ENCODE measurements at places on chromosomes 6 and 20.

DNA sequence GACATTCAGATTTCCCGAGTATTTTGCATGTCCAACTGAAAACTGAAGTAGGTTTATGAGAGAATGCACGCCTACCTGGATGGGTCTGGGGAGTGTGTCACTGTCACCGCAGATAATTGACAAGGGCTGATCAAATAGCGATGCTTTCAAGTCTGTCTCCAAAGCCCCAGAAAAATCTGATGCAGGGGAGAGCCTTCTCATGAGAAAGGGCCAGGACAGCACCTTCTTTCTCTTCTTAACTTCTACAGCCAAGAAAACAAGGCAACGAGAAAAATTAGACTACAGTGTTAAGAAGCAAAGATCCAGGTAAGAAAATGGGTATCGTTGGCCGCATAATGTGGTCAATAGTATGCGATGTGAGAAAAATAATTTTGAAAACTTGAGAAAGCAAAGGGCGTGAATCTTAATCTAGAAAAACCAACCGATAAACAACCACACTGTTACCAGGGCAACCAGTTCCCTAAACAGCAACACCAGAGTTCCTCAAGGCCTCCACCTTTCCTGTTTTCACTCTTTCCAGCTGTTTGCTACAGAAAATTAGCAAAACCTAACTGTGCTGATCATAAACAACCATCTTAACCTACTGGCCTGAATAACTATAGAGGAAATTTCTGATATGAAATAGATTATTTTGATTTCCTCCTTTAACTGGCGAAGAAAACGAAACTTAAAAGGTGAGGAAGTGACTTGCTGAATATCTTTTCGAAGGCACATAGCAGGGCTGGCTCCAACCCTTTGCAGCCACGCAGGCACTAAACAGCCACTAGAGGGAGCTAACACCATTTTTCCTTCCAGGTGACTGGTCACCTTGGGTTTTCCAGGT, 2.6 kb downstream of the TAGAP start:
- DNase-seq = peak; percentile 51

- DNase-seq = no peak
Measured at GRCh38 chr20:8808202-8808535, 260.7 kb upstream of the PLCB4 start.

DNA sequence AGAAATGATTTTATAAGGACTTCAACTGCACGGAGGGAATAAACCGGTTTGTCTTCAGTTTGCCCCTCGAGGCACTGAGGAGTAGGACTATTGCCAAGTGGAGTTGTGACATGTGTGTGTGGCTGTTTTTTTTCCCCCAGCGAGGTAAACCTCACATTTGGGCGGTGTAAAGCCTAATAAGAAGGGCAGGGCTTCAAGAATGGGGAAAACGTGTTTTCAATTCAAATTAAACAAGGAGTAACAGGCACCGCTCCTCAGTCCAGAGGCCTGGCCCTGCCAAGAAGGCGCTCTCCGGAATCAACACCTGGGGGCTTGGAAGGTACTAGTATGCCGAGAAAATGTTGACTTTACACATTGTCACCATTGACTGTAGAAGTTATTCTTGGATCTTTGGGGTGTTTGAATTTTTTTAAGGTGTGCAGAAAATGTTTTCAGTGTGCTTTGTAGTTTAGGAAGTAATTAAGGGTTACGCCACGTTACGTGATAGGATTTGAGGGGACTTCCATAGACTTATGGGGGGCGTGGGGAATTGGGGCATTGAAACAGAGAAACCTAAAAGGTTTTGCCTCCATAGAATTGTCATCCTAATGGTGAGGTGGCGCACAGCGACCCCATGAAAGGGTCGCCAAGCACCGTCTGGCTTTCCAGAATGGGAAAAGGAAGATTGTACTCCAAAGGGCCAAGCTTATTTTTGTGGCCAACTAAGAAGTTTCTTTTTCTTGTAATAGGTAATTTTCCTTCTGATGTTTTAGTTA, 791 bp downstream of the ADGRG6 start:
- no peak for DNase-seq

- no peak for DNase-seq
Measured at GRCh38 chr6:4415549-4415948, 280.2 kb upstream of the ECI2 start.

DNA sequence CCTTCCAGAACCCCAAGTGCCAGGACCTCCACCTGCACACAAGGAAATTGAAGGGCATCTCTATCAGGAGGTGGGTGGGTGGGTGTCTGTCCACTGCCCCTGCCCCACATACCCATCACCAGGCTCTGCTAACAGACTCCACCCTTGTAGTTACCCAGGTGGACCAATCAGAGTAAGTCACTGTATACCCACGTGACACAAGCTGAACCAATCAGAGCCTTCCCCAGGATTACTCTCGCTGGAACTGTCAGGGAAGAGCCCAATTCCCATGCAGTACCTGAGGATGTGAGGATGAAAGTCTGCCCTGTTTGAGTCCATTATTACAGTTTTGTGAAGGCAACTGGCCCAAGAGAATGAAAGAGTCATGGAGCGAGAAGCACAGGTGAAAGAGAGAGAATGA, 4.2 kb downstream of the OCSTAMP start:
- DNase-seq = no peak

DNA sequence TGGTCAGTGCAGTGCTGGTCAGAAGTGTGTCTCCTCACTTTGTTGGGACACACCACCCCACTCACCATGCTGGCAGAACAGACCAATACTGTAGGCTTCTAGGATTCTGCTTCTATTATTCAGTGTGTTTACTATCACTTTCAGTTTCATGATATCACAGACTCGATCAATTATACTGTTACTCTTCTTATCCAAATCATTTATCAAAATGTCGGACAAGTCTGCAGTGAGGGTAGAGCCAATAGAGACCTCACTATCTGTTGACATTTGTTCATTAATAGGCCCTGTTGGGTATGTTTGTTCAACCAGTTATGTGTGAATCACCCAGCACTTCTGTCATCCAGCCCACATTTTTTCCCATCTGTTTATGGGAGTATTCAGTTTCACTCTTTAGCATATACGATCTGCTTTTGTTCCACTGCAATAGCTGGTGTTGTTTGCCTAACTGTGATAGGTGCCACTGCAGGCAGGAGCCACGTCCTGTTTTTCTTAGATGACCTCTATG, 140.1 kb downstream of the NRN1 start:
- no peak for DNase-seq

DNA sequence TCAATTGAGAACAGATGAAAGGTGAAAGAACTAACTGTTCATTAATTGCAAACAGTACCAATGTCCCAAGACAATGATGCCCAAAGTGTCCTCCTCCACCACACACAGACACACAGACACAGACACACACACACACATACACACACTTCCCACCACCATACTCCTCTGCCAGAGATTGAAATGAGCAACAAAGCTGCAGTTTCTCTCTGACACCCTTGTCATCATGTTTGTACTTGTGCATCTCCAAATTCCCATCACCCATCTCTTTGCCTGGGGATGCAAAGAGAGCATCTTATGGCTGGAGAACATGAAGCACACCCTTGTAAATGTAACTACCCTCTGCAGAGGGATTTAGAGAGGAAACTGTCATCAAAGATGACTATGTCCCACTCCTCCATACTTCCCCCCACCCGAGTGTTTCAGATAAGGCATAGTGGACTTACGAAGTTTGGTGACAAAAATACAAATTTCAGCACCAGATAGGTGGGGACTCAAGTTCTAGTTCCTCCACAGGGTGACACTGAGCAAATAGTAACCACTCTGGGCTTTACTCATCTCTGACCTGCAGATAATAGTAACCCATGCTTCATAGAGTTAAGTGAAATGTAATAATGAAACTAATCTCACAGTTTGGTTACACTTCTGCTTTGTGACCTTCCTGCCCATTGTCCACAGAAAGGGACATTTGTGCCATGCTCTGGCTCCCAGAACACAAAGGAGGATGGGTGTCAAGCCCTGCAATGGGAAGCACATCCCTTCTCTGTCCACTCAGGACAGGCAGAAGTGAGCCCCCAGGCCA, 8.7 kb downstream of the MAFB start:
- no peak for DNase-seq

- DNase-seq = no peak
Measured at GRCh38 chr6:145924600-145924999, 39.6 kb downstream of the SHPRH start.

- no peak for DNase-seq
Measured at GRCh38 chr6:89007209-89008000, 44.0 kb upstream of the RNGTT start.

GRCh38 chr20:62820208-62820961, 3.5 kb downstream of the COL9A3 start:
- DNase-seq = no peak

DNA sequence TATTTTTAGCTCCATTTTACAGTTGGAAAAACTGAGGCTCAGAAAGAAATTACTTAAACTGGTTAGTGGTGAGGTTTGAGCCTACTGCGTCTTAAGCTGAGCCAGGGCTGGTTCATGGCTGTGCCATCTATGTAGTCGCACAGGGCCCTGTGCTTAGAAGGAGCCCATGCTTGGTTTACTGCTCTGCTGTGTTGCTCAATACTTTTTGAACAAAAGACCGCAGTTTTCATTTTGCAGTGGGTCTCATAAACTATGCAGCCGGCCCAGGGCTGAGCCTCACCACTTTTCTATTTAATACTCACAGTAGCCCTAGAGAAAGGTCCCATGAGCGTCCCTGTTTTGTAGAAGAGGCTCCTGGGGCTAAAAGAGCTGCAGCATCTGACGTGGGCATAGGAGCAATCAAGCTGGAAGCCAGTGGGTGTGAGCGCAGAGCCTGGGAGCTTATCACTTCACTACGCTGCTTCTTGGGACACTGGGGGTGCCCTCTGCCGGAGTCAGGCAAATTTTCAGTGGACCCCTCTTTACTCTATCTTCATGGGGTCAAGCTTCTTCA, 501 bp downstream of the SIRPB2 start:
- no peak for DNase-seq

DNA sequence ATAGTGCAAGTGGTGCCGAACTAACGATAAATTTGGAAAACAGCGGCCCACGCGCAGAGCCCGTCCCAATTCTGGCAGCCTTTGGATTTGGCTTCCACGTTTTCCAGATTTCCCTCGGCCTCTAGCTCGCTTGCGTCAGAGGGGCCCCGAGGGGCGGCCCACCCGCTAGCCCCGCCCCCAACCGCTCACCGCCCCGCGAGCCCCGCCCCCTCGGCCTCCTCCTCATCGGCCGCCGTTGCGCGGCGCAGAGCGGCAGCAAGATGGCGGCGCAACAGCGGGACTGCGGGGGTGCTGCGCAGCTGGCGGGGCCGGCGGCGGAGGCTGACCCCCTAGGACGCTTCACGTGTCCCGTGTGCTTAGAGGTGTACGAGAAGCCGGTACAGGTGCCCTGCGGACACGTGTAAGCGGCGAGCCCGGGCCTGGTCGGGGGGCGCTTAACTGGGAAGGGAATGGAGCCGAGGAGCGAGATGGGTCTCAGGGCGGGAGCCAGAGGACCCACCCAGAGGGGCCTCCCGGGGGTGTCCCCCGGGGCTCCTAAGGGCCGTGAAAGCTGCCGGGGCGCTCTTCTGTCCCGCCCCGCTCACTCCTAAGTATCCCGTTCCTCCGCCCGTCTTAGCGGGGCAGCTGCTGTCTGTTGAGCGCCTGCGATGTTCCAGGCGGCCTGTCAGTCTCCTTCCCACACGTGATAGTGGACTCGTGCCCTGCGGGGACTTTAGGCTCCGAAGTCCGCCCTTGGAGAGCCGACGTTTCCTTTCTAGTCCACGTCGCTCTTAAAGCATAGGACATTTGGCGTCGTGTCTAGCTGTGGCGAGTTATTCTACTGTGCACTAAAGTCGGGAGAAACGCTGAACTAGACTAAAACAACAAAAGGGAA, at the start of gene RNF114:
Gene RNF114 (plus strand): TSS at position 245 of the 874 bp plus-strand sequence. CDS start 16 bp downstream, at position 261.
- DNase-seq = peak; percentile 95

GRCh38 chr20:1293641-1294379, 27.7 kb downstream of the SNPH start:
- no peak for DNase-seq

GRCh38 chr6:72132851-72133250, 246.5 kb downstream of the RIMS1 start:
- DNase-seq = no peak

- no peak for DNase-seq
Measured at GRCh38 chr20:54069501-54069971, 858 bp downstream of the BCAS1 start.

GRCh38 chr20:5658912-5659345, 91.3 kb upstream of the SHLD1 start:
- no peak for DNase-seq

GRCh38 chr20:57166568-57167291, 99.7 kb downstream of the BMP7 start:
- no peak for DNase-seq

GRCh38 chr6:73451223-73452106, 632 bp downstream of the CGAS start:
- DNase-seq = peak; percentile 12

DNA sequence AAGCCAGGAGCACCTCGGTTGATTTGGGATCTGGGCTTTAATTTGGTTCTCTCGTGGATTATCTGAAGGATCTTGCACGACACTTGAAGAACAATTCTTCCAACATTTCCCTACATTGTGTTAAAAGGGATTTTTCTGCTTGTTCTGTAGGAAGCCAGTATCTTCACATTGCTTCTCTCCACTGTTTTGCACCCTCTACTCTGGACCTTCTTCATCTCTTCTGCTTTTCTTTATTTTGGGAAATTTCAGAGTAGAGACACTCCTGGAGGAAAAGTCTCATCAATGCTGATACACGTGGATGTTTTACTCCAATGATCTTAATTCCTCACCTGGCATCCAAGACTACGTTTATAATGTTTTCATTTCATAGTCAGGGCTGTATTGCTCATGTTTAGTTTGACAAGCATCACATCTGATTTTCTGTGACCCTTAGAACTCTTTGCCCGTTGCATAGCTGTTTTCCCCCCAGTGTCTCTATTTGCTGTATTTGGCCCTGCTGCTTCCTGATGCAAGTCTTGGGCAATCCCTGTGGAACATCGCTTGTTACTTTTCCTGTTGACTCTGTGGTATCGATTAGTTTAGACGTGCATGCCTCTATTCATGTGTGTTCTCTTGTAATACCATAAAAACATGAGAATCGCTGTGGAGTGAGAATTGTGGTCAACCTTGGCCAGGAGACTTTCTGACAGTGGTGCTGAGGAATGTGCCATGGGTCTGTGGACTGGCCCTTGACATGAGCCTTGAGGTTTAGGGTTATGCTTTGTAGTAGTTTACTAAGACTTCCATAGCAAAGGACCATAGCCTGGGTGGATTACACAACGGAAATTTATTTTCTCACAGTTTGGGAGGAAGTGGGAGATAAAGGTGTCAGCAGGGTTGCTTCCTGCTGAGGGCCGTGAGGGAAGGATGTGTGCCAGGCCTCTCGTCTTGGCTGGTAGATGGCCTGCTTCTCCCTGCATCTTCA, 12.5 kb downstream of the PLCB1 start:
- DNase-seq = no peak

GRCh38 chr6:162750776-162751175, 23.0 kb downstream of the PACRG start:
- no peak for DNase-seq

GRCh38 chr20:59977086-59977485, 18.9 kb downstream of the CDH26 start:
- no peak for DNase-seq

DNA sequence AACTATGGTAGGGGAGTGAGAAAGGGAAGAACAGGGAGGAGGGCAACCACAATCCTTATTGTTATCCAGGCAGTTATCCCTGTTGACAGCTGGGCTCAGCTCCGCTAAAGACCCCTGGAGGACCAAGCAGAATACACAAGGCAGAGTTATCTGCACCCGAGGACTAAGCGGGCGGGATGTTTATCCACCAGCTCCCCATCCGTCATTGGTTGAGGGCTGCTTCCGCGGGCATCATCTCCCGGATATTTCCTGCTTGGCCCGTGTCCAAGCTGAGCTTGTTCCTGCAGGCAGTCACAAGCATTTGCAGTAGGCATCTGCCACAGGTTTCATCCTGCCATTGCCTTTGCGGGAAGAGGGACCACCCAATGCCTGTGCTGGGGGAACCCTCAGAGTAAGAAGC, 102.1 kb downstream of the DLGAP4 start:
- DNase-seq = no peak

Data from T-helper 17 cell (primary cell).